Lung (tissue), 17 donors: ENCODE measurements at places on chromosomes 16 and 17. TPM values are rescaled to one million over a fixed set of nuclear protein-coding genes. Genes with fewer than 3 reads are reported as not detected.

Gene SLC16A6
- polyA plus RNA-seq, result 2.0 TPM

Gene ZG16
- 0.04 TPM for polyA plus RNA-seq

Gene TMEM204
- polyA plus RNA-seq, result 116 TPM

Gene COX6A2
- not detected for polyA plus RNA-seq

Gene C17orf113
- 0.38 TPM for polyA plus RNA-seq

Gene SOX15
- 1.1 TPM for polyA plus RNA-seq

Gene TUBB3
- polyA plus RNA-seq, result 11.5 TPM

Gene PIPOX
- polyA plus RNA-seq, result 0.39 TPM

Gene LPO
- polyA plus RNA-seq, result not detected

Gene FADS6
- polyA plus RNA-seq, result not detected

GRCh38 chr16:19210968-19211367 is 42.9 kb downstream of the SYT17 start:
- no peaks in the 10 kb centered on the region for H3K4me1 ChIP-seq
- DNase-seq, result no peak
- H3K27ac ChIP-seq, result no peak overlapping the region
- H3K27me3 ChIP-seq, result no peaks in the 10 kb centered on the region

GRCh38 chr17:12088035-12088434 is 67.4 kb downstream of the MAP2K4 start:
- peaks cover 2% of the 10 kb centered on the region for H3K36me3 ChIP-seq
- H3K4me3 ChIP-seq, result no peak overlapping the region
- no peak for DNase-seq
- no peaks in the 10 kb centered on the region for H3K27me3 ChIP-seq

DNA sequence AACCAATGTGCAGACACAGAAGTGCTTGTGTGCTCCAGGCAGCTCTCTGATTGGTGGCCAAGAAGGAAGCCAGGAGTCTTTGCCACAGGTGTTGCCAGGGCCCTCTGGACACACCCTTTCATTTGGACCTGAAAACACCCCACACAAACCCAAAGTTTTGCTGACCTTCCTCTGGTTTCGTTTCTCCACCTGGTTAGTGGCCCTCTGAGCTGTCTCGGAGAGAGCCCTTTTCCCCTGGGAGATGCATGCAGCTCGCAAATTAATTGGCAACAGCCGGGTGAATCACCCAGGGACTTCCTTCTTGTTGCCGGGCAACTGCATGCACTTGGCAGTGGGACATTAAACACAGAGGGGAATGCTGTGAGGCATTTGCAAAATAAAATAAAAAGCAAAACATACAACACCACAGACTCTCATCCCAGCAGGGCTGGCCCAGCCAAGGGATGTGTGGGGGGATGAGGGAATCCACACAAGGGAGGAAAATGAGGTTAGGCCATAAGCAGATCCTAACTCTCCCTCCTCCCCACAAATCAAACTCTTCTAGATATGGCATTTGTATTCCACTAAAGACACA is 286.6 kb downstream of the SOX9 start:
- H3K4me1 ChIP-seq, result peaks cover 13% of the 10 kb centered on the region
- no peaks in the 10 kb centered on the region for H3K36me3 ChIP-seq
- no peak overlapping the region for H3K27ac ChIP-seq

- DNase-seq, result no peak
- no peak overlapping the region for H3K4me3 ChIP-seq
- no peak overlapping the region for H3K27ac ChIP-seq
Observed at GRCh38 chr17:34601416-34601815, 22.0 kb downstream of the TMEM132E start.

- peaks cover 39% of the 10 kb centered on the region for H3K4me1 ChIP-seq
- no peak overlapping the region for H3K27ac ChIP-seq
- peak; percentile 83 for DNase-seq
Observed at GRCh38 chr17:36931697-36932382, 5.4 kb upstream of the LHX1 start.

DNA sequence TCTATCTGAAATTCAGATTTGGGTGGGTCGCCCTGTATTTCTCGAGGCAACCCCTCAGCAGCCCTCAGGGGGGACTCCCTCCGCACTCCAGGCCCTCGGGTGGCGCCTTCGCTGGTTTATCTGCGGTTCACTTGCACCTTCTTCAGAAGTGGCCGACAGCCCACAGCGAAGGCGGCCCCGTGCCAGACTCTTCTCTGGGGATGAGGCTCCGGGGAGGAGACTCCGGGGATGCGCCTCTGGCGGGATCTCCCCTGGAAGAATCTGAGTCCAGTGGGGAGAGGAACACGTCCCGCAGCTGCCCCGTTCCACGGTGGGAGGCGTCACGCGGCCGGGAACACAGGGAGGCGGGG is 63.9 kb upstream of the DNAJA2 start:
- no peak for DNase-seq
- H3K4me3 ChIP-seq, result peak overlapping the region; percentile 51
- H3K27ac ChIP-seq, result no peak overlapping the region

- H3K4me3 ChIP-seq, result no peak overlapping the region
- H3K36me3 ChIP-seq, result no peaks in the 10 kb centered on the region
- H3K27ac ChIP-seq, result peak overlapping the region; percentile 74
- H3K4me1 ChIP-seq, result peaks cover 14% of the 10 kb centered on the region
- DNase-seq, result no peak
Observed at GRCh38 chr17:44786551-44787081, 27.8 kb downstream of the ADAM11 start.

- H3K27me3 ChIP-seq, result no peaks in the 10 kb centered on the region
- H3K36me3 ChIP-seq, result no peaks in the 10 kb centered on the region
- no peak for DNase-seq
- H3K4me1 ChIP-seq, result no peaks in the 10 kb centered on the region
Observed at GRCh38 chr17:65400701-65401100, 160.7 kb downstream of the AXIN2 start.

GRCh38 chr17:58066401-58066800 is 16.8 kb upstream of the DYNLL2 start:
- H3K36me3 ChIP-seq, result no peaks in the 10 kb centered on the region
- H3K4me1 ChIP-seq, result peaks cover 5% of the 10 kb centered on the region
- H3K27ac ChIP-seq, result no peak overlapping the region
- no peaks in the 10 kb centered on the region for H3K27me3 ChIP-seq
- DNase-seq, result no peak
- H3K4me3 ChIP-seq, result no peak overlapping the region

- H3K27me3 ChIP-seq, result no peaks in the 10 kb centered on the region
- no peak overlapping the region for H3K4me3 ChIP-seq
- no peak overlapping the region for H3K27ac ChIP-seq
- peaks cover 5% of the 10 kb centered on the region for H3K4me1 ChIP-seq
- H3K36me3 ChIP-seq, result no peaks in the 10 kb centered on the region
- no peak for DNase-seq
Observed at GRCh38 chr17:57447357-57447989, 191.2 kb downstream of the MSI2 start.

- no peaks in the 10 kb centered on the region for H3K27me3 ChIP-seq
- no peaks in the 10 kb centered on the region for H3K36me3 ChIP-seq
- H3K4me1 ChIP-seq, result no peaks in the 10 kb centered on the region
- DNase-seq, result no peak
- no peak overlapping the region for H3K27ac ChIP-seq
Observed at GRCh38 chr17:46151762-46152161, 41.5 kb downstream of the KANSL1 start.

DNA sequence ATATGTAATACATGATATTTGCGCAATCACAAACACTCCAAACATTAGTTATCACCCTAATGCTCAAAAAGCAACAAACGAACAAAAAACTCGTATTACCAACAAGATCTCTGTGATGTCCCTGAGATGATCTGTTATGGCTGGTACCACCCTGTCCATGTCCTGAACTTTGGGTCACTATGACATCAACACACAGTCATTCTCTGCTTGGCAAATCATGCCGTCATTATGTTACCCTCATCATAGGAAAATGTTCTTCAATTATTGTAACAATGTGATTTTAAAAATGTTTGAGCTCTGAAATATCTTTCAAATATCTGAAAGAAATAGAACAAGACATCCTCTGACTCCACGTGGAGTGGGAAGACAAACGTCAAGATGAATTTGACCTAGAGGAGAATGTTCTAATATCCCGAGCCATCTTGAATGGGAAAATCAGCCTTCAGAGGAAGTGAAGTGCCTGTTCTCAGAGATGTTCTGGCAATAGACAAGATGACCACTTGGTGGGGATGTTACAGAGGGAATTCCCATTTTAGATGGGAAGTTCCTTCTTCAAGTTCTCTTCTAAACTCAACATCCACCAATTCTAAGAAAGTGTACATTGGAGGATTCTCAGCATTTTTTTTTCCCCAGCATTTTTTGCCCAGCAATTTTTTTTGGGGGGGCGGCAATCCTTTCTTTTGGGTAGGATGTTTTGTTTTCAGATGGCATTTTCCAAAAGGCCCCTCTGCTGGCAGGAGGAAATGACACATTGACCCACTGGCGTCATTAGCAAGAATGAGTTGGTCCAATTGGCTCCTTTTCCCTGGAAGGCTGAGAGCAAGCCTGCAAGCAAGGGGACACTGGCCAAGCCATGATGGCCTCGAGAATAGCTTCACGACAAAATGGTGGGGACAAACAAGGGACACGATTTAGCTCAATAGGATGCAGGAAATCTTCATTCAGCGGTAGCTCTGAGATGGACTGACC is 3.7 kb upstream of the HSD17B2 start:
- H3K27ac ChIP-seq, result no peak overlapping the region
- no peak overlapping the region for H3K4me3 ChIP-seq
- H3K4me1 ChIP-seq, result peaks cover 3% of the 10 kb centered on the region
- H3K27me3 ChIP-seq, result peaks cover 5% of the 10 kb centered on the region

- no peak for DNase-seq
- H3K4me1 ChIP-seq, result no peaks in the 10 kb centered on the region
- H3K4me3 ChIP-seq, result no peak overlapping the region
- no peak overlapping the region for H3K27ac ChIP-seq
- no peaks in the 10 kb centered on the region for H3K36me3 ChIP-seq
Observed at GRCh38 chr17:74865504-74866197, 6.0 kb upstream of the GRIN2C start.

GRCh38 chr17:56000411-56000810 is 152.9 kb upstream of the ANKFN1 start:
- H3K27ac ChIP-seq, result no peak overlapping the region
- no peak for DNase-seq
- no peaks in the 10 kb centered on the region for H3K36me3 ChIP-seq
- no peaks in the 10 kb centered on the region for H3K27me3 ChIP-seq
